Sigmoid colon (tissue), 7 donors: ENCODE measurements at places on chromosomes 5 and 9. TPM values are rescaled to one million over a fixed set of nuclear protein-coding genes. Genes with fewer than 3 reads are reported as not detected.

- no peak for DNase-seq
- H3K4me1 ChIP-seq: no peaks in the 10 kb centered on the region
- no peak overlapping the region for H3K4me3 ChIP-seq
- no peaks in the 10 kb centered on the region for H3K27me3 ChIP-seq
- H3K36me3 ChIP-seq: no peaks in the 10 kb centered on the region
Measured at GRCh38 chr5:93154535-93154934, 426.5 kb downstream of the NR2F1-AS1 start.

Gene CAMK4
- polyA plus RNA-seq: 0.60 TPM

- no peak overlapping the region for H3K27ac ChIP-seq
- no peak for DNase-seq
- no peak overlapping the region for H3K4me3 ChIP-seq
- H3K36me3 ChIP-seq: no peaks in the 10 kb centered on the region
- peaks cover 50% of the 10 kb centered on the region for H3K27me3 ChIP-seq
Measured at GRCh38 chr9:136170006-136170901, 34.7 kb downstream of the LHX3 start.

DNA sequence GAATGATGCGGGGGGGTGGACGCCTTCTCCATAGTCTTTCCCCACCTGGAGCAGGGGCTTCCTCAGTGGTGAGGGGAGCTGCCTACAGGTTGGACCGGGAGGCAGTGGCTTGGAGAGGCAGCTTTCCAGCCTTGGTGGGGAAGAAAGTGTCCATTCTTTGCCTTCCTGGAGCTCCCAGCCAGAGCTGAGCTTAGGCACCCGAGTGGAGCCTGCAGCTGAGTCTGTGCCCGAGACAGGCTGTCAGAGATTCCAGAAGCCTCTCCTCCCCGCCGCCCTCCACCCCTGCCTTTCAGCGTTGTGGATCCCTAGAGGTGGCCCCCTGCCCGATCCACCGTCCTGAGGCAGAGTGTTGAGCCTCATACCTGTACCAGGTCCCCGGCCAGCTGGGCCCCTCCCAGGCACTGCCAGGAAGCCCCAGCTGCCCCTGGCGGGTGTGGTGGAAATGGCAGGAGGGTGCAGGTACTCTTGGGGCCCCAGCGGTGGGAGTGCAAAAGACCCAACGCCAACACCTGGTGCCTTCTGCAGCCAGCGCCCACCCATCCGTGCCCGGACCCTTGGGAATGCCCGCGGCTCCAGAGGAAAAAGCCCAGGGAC lies 112.0 kb downstream of the RXRA start:
- peaks cover 70% of the 10 kb centered on the region for H3K4me1 ChIP-seq
- DNase-seq: no peak
- H3K4me3 ChIP-seq: no peak overlapping the region
- H3K36me3 ChIP-seq: peaks cover 10% of the 10 kb centered on the region

DNA sequence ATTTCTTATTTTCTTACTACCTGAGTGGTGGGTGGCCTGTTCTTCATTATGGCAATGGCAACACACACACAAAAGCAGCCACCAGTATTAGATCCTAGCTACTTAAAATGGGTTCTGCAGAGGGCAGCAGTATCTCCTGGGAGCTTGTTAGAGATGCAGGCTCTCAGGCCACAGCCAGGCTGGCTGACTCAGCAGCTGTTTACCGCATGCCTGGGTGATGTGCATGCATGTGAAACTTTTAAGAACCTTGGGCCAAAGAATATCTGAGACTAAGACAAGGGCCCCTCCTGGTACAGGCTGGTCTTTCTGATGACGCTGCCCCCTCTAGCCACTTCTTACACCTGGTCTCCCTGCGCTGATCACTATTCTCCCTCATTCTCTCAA lies 399.0 kb downstream of the MED10 start:
- no peak overlapping the region for H3K4me3 ChIP-seq
- no peak for DNase-seq
- no peak overlapping the region for H3K27ac ChIP-seq
- H3K36me3 ChIP-seq: no peaks in the 10 kb centered on the region
- H3K4me1 ChIP-seq: no peaks in the 10 kb centered on the region
- no peaks in the 10 kb centered on the region for H3K27me3 ChIP-seq

- no peak for DNase-seq
- peaks cover 20% of the 10 kb centered on the region for H3K4me1 ChIP-seq
- H3K36me3 ChIP-seq: no peaks in the 10 kb centered on the region
- no peaks in the 10 kb centered on the region for H3K27me3 ChIP-seq
- H3K4me3 ChIP-seq: no peak overlapping the region
Measured at GRCh38 chr5:168171901-168172759, 119.3 kb upstream of the WWC1 start.

DNA sequence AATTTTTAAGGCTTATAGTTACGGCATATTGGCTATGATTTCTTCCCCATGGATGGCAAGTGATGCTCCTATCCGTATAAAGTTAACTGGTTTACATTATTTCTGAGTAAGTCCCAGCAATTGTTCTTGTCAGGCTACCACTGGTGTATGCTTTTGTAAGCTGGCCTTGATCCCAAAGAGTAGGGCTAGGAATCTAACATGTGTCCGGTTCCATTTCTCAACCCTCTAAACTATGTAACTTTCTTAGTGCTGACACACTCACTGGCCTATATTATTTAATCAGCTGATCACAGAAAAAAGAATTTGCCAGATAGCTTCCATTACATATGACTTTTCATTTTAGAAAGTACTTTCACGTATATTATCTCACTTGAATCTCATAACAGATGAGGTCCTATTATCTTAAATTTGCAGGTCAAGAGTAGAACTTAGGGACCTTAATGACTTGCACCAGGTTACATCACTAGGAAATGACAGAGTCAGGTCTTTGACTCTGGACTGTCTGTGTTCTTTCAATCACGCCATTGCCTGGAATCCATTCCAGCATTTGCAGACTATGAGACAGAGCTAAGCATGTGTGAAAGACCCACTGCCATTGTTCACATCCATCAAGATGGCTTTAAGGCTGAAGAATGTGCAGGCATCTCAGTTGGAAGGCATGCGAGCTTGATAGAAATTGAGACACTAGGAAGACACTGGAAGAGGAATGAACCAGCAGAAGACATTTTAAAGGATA lies 362.9 kb downstream of the ARRDC3 start:
- no peaks in the 10 kb centered on the region for H3K36me3 ChIP-seq
- no peaks in the 10 kb centered on the region for H3K4me1 ChIP-seq
- no peaks in the 10 kb centered on the region for H3K27me3 ChIP-seq
- no peak for DNase-seq
- H3K27ac ChIP-seq: peak overlapping the region; percentile 18

DNA sequence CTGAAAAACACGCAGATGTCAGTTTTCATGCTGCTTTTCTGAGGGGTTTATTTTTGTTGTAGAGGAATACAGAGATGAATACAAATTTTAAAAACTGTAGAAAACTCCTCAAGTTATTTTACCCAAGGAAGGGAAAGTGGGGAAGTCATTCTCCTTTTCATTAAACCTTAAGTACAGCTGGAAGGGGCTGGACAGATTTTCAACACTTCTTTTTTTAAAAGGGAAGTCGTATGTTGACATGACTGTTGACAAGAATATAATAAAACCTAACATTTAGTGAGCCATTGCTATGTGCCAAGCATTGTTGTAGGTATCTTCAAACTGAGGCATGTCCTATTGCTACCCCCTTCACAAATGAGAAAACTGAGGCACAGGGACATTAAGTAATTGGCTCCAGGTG lies 235.7 kb upstream of the ELL2 start:
- H3K4me3 ChIP-seq: no peak overlapping the region
- H3K36me3 ChIP-seq: no peaks in the 10 kb centered on the region
- H3K27me3 ChIP-seq: no peaks in the 10 kb centered on the region

DNA sequence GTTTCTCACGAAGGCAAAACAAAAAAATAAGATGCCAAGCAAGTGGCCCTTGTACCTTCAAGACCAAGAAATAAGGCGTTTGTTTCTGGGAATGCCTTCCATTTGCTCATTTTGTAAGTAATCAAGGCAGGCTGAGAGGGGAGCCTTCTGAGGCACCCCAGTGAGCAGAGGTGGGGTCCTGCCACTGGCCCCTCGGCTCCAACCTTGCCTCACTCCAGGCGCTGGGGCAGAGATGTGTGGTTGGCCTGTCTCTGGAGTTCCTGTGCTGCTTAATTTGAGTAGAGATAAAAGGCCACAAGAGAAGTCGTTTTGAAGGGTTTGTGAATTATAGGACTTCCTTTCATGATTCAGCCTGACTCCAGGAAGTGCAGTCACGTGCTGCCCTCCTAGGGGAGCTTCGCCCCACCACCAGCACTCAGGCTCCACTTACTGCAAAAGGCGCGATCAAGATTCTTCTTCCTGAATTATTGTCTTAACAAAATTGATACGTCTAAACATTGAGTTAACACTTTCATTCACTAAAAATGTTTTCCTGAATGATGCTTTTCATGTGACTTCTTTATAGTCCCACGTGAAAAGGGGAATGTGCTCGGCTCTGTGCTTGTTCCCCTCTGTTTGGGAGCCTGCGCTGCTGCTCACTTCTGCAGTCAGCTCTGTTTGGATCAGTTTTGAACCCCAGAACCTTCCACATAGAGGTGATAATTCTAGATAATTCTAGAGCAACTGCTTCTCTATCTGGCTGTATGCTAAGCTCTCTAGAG lies 13.7 kb downstream of the SYK start:
- no peaks in the 10 kb centered on the region for H3K4me1 ChIP-seq
- no peaks in the 10 kb centered on the region for H3K27me3 ChIP-seq
- no peak overlapping the region for H3K27ac ChIP-seq
- no peak overlapping the region for H3K4me3 ChIP-seq
- DNase-seq: peak; percentile 78

Gene PAEP
- not detected for polyA plus RNA-seq

- no peak overlapping the region for H3K27ac ChIP-seq
- H3K4me3 ChIP-seq: no peak overlapping the region
- no peaks in the 10 kb centered on the region for H3K27me3 ChIP-seq
- DNase-seq: no peak
- no peaks in the 10 kb centered on the region for H3K4me1 ChIP-seq
- peaks cover 10% of the 10 kb centered on the region for H3K36me3 ChIP-seq
Measured at GRCh38 chr5:37696190-37697021, 143.4 kb downstream of the GDNF start.

DNA sequence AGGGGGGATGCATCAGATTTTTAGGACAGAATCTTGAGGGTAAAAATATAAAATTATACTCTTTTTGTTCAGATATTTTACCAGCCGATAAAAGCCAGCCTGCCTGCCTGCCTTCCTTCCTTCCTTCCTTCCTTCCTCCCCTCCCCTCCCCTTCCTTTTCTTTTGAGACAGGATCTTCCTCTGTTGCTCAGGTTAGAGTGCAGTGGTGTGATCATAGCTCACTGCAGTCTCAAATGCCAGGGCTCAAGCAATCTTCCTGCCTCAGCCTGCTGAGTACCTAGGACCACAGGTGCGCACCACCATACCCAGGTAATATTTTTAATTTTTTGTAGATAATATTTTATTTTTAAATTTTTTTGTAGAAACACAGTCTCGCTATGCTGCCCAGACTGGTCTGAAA lies 330.0 kb downstream of the CCDC171 start:
- H3K4me1 ChIP-seq: no peaks in the 10 kb centered on the region
- no peaks in the 10 kb centered on the region for H3K36me3 ChIP-seq
- no peaks in the 10 kb centered on the region for H3K27me3 ChIP-seq
- no peak for DNase-seq

Gene ZFP2
- polyA plus RNA-seq: 0.70 TPM

DNA sequence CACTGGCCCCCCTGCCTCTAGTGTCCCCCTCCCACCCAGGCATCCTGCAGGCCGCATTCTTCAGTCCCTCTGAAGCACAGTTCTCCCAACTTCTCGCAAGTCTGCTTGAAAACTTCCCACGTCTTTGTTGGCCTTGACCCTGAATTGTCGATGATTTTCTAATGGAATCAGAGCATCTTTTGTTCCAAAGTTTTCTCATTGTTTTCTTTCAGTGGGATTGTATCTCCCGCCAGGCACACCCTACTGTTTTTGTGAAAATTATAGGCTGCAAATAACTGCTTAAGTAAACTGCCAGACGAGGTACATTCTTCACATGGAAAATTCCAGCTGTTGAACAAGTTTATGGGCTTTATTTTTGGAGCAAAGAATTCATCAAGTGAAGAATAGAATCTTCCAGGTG lies 122.6 kb upstream of the SLC25A48 start:
- H3K27me3 ChIP-seq: no peaks in the 10 kb centered on the region
- no peak for DNase-seq
- no peaks in the 10 kb centered on the region for H3K36me3 ChIP-seq
- no peak overlapping the region for H3K27ac ChIP-seq
- H3K4me1 ChIP-seq: peaks cover 7% of the 10 kb centered on the region

Gene TSLP
- polyA plus RNA-seq: 0.41 TPM

DNA sequence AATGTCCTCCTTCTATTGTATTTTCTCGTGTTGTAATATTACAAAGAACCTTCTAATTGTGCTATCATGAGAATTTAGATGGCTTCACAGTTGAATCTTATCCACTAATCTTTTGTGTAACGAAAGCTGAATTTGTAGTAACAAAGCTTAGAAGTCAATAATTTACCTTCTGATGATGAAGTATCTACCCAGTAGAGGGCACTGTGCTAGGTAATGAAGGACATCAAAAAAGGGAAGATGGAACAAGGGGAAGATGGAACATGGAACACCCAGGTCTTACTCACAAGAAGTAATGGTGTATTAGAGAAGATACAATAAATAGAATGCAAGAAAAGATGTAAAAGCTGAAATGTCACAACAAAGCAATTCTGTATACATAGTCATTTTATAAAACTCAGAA lies 131.0 kb upstream of the CCNG1 start:
- H3K27me3 ChIP-seq: no peaks in the 10 kb centered on the region
- H3K4me3 ChIP-seq: no peak overlapping the region
- H3K36me3 ChIP-seq: no peaks in the 10 kb centered on the region

GRCh38 chr5:180128671-180129261 lies 57.2 kb upstream of the RNF130 start:
- H3K27ac ChIP-seq: no peak overlapping the region
- DNase-seq: no peak
- no peaks in the 10 kb centered on the region for H3K36me3 ChIP-seq
- H3K27me3 ChIP-seq: peaks cover 3% of the 10 kb centered on the region
- H3K4me1 ChIP-seq: peaks cover 7% of the 10 kb centered on the region

DNA sequence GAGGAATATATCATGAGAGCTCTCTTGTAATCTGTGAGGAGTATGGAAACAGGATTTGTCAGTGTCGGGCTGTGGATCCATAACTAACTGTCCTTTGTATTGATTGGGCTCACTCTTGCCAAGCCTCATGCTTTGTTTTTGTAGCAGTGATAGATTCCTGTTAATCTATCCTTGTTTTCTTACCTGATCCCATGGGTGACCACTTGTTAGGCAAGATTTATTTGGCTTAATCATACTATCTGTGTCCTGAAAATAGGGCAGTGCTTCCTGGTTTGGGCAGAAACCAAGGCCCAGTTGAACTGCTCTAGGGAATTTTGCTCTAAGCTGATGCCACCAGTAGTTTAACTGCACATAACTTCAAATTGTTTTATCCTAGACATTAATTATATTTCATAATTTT lies 6.1 kb downstream of the NDFIP1 start:
- H3K36me3 ChIP-seq: no peaks in the 10 kb centered on the region
- H3K27me3 ChIP-seq: no peaks in the 10 kb centered on the region

GRCh38 chr9:113143432-113144227 lies 7.2 kb upstream of the SLC31A2 start:
- H3K27me3 ChIP-seq: no peaks in the 10 kb centered on the region
- no peaks in the 10 kb centered on the region for H3K4me1 ChIP-seq
- no peaks in the 10 kb centered on the region for H3K36me3 ChIP-seq
- no peak for DNase-seq
- H3K27ac ChIP-seq: no peak overlapping the region

Gene CCIN
- polyA plus RNA-seq: 0.07 TPM

- no peaks in the 10 kb centered on the region for H3K36me3 ChIP-seq
- DNase-seq: no peak
- no peaks in the 10 kb centered on the region for H3K27me3 ChIP-seq
Measured at GRCh38 chr9:4507306-4508130, 17.2 kb downstream of the SLC1A1 start.

Gene NIPBL
- polyA plus RNA-seq: 7.8 TPM

- H3K27me3 ChIP-seq: no peaks in the 10 kb centered on the region
- no peak overlapping the region for H3K27ac ChIP-seq
- H3K36me3 ChIP-seq: no peaks in the 10 kb centered on the region
Measured at GRCh38 chr5:170138273-170138672, 32.6 kb downstream of the FOXI1 start.

Gene IL9
- not detected for polyA plus RNA-seq
